A172 (cell line): ENCODE measurements at places on chromosomes 3 and 15. TPM values are rescaled to one million over a fixed set of nuclear protein-coding genes. Genes with fewer than 3 reads are reported as not detected.

DNA sequence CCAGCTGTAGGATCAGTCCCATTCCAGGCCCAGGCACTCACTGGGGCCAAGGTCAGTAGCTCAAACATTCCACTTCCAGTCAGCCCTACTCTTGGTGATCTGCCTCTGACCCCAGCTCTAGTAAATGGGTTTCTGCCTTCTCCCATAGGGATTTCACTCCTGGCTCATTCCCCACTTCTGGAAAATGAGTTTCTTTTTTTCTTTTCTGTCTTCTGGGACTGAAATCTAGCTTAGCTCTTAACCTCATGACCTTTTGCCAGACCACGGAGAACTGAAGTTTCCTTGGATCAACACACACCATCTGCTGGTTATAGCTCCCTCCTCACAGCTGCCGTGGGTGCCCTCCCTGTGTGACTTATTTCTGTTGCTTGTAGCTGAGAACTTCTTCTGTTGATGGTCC lies 21.3 kb downstream of the MME start:
- peak; percentile 35 for DNase-seq

DNA sequence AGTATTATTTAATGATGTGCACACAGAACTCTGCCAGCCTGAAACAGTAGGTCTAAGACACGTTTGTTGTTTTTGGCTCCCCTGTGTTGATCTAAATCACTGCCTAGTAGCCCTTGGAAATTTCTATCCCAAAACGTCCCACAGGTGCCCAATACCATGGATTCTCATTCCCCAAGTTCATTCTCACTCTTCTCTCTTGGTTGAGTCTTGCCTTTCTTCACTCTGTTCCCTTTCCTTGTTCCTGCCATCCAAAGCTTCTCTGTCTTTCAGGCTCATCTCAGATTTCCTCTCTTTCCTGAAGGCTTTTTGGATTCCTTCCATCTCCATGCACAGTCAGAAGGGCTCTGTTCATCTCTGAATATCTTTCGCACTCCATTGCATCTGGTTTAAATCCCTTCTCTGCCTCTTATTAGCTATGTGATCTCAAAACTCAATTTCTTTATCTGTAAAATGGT lies 54.2 kb downstream of the PPARG start:
- DNase-seq = no peak

DNA sequence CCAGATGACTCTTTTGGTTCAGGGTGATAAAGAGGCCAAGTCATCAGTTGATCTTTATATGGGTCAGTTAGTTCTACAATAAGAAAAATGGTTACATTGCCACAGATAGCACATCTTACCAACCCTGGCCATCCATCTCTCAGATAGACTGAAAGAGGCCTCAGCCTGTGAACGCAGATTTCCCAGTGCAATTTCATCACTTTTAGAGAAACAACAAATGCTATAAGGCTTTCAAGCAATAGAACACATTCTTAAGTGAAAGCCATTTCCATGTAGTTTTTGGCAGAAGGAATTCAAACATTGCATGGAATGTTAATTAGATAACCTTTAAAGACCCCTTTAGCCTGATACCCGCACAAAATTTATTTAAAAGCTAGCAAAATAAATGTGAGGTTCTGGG lies 200.6 kb upstream of the ZBTB20 start:
- peak; percentile 57 for DNase-seq

DNA sequence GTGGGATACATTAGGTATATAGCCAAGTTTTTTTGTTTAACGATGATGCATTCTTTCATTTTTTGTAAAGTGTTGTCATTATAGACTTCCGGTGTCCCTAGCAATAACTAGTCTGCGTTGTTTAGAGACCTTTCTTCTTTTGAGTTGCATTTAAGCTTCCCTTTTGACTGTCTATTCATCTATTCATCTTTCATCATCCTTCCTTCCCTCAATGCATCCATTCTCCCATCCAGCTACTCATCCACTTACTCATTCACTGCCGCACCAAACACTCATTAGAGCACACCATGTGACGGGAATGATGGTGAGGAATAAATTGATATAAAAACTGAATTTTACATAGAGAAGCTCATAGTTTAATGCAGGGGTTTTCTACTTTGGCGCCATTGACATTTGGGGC lies 32.9 kb downstream of the OR4F15 start:
- DNase-seq = no peak

Gene SEMA3B
- 22.9 and 26.3 TPM in 2 replicates for total RNA-seq

DNA sequence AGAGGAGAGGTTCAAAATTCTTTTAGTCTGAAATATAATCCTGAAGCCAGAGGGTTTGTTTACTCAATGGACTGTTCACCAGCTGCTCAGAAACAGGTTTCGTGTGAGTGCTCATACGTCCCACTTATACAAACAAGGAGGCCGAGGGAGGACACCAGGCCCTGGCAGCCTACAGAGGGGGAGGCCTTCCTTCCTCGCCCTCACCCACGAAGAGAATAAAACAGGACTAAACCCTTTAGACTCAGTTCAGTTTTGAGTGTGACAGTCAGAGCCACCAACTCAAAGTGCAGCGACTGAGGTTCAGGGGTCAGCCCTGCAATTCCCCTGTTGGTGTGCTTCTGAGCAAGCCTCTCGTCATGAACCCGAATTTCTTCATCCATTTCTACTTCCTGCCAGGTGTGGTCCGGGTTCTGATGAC lies 17.3 kb downstream of the FAM174B start:
- DNase-seq = no peak

DNA sequence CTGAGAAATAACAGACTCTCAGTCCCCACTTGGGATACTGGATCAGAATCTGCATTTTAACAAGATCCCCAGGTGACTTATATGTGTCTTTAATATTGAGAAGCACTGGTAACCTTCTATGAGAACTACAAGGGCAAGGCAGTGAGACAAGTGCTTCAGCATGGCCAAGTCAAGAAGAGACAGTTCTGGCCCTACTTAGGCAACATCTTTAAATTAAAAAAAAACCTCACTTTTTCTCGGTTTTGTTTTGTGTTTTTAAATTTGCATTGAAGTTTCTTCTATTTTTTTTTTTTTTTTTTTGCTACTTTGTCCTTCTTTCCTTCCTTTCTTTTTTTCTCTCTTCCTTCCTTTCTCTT lies 42.5 kb upstream of the SPTSSB start:
- DNase-seq = no peak

DNA sequence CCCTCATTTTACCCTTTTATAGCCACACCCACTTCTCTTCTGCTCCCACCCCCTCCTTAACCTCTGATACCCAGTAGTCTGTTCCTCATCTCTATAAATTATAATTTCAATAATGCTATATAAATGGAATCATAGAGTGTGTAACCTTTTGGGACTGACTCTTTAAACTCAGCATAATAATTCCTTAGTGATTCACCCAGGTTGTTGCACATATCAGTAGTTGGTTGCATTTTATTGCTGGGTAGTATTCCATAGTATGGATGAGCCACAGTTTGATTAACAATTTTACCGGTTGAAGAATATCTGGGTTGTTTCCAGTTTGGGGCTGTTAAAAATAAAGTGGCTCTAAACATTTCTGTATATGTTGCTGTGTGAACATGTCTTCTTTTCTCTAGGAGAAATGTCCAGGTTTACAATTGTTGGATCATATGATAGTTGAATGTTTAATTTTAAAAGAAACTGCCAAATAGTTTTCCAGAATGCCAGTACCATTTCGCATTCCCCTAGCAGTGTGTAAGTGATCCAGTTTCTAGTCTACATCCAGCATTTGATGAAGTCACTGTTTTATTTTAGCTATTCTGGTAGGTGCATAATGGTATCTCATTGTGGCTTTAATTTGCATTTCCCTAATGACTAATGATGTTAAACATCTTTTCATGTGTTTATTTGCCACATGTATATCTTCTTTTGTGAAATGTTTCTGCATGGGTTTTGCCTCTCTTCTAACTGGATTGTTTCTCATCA lies 68.5 kb downstream of the VPS8 start:
- DNase-seq = no peak

- peak; percentile 54 for DNase-seq
Measured at GRCh38 chr3:150495563-150496168, 50.6 kb downstream of the SERP1 start.

DNA sequence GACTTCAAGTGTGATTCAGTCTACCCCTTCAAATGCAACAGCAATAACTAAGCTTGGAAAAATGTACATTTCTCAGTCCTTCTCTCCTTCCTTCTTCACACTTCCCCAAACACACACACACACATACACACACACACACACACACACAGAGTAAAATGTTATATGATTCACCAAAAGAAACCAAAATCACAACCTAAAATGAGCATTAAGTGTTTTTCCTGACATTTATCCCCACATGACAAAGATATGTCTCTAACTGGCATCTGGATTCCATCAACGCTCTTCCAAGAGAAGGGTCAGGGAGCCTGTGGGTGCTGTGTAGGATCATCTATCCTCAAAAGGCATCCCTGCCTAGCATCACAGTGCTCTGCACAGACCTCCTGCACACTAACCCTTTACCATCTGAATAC lies 21.0 kb downstream of the PDZRN3 start:
- DNase-seq = no peak

- DNase-seq = no peak
Measured at GRCh38 chr3:18774319-18775088, 349.4 kb upstream of the SATB1 start.

GRCh38 chr3:33729993-33730392 lies 11.9 kb upstream of the CLASP2 start:
- no peak for DNase-seq

Gene ECT2
- total RNA-seq = 125 and 144 TPM in 2 replicates

- DNase-seq = no peak
Measured at GRCh38 chr15:42083605-42083908, 10.8 kb downstream of the PLA2G4D start.

DNA sequence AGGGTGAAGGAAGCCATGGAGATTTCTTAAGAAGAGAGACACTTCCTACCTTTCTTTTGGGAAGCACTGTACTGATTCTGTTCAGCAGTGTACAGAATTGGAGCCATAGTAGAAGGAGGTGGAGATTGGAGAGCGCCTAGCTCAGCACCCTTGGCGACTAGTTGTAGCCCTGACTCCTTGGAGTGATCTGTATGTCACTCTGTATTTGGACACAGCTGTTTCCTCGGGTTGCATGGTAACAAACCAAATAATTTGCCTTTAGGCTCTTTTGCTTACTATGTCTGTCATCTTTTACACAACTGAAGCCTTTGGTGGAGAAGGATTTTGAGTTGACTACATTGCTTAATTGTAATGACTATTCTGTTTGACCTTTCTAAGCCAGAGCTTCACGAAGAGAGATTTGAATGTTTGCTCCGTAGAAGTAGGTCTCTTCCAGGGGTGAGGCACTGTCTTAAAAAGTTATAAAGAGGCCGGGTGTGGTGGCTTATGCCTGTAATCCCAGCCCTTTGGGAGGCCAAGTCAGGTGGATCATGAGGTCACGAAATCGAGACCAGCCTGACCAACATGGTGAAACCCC lies 77.1 kb downstream of the AKAP13 start:
- no peak for DNase-seq
